Left renal cortex interstitium (tissue), 4 donors: ENCODE measurements at places on chromosomes 5 and 9.

GRCh38 chr5:86337667-86338460, 279.9 kb upstream of the COX7C start:
- no peak for DNase-seq

- DNase-seq = no peak
Measured at GRCh38 chr9:132012704-132013357, 66.8 kb downstream of the MED27 start.

DNA sequence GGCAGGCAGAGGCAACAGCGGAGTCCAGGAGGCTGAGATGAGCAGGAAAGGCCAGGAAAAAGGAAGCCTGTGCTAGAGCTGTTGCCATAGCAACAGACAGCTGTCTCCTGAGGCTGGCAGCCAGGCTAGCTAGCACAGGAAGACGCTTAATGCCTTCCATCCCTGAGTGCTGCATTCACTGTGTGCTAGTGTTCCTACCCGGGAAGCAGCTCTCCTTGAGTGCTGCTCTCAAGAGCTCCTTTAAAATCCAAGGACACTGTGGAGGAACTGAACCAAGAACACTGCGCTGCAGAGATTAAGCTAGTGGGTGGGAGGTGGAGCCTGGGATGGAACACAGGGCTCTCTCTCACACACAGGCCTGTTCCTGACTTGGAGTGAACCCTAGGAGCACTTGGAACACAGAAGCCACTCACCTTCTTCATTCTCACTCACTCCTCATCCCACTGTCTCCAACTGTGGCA, 53.5 kb upstream of the IL7R start:
- DNase-seq = no peak

- DNase-seq = no peak
Measured at GRCh38 chr5:144093868-144094267, 76.6 kb downstream of the YIPF5 start.

DNA sequence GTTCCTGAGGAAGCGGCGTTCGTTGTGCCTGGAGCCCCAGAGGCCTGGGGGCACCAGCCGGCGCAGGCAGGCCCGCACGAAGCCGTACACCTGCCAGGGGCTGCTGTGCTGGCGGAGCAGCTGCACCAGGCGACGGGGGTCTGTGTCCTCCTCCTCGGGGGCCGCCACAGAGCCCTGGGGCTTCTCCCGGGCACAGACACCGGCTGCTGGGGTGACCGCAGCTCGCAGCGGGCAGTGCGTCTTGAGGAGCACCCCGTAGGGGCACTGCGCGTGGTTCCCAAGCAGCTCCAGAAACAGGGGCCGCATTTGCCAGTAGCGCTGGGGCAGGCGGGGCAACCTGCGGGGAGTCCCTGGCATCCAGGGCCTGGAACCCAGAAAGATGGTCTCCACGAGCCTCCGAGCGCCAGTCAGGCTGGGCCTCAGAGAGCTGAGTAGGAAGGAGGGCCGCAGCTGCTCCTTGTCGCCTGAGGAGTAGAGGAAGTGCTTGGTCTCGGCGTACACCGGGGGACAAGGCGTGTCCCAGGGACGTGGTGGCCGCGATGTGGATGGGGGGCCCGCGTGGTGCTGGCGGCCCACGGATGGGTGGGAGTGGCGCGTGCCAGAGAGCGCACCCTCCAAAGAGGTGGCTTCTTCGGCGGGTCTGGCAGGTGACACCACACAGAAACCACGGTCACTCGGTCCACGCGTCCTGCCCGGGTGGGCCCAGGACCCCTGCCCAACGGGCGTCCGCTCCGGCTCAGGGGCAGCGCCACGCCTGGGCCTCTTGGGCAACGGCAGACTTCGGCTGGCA, 1.3 kb downstream of the TERT start:
- DNase-seq = no peak

DNA sequence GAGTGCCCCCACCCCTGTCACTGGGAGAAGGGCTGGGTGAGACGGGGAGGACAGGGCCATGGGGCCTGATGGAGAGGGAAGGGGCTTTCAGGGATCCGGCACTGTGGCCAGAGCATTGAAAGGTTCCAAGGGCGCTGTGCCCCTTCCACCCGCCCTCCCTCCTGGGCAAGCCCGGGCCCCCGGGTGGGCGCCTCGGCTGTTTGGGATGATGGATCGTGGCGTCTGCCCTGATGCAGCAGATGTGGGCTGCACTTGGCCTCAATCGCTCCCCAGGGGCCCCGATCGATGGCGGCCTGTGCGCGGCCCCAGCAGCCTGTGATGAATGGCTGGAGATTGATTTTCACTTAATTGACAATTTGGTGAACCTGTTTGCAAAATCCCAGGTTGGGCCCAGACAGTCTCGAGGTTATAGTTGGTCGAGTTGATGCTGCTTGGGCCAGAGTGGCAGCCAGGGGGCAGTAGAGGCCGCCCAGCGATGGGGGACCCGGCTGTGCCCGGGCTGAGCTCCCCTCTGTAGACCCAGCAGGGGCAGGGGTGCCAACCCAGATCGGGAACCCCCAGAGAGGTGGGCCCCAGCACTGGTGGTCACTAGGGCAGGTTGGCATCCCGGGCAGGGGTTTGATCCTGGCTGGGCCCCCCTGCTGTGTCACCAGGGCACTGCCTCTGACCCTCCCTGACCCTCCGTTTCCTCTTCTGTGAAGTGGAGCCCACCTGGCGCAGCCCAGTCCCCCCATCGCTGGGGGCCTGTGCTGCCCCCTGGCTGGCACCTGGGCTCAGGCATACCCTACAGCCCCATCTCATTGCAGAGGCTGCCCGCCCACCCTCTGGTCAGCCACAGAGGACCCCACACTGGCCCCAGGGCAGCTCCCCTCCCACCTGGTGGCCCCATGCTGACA, 34.7 kb downstream of the LHX3 start:
- DNase-seq = no peak

DNA sequence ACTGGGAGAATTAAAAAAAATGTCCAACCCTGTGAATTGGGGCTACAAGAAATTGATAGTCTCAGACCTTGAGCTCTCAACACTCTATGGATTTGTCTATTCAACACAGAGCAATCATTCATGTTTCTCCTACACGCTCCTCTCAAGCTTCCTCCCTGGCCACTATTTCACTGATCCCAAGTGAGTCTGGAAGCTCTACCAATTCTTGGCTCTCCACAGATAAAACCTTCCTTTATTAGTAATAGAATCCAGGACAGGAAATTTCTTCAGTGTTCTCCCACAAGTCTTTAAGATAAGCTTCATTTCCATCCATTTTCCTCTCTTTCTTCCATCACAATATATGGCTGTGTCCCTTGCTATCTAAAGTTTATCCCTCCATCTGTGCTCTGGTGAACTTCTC, 215.1 kb upstream of the PAPPA start:
- no peak for DNase-seq

- DNase-seq = no peak
Measured at GRCh38 chr9:112200711-112201110, 25.6 kb upstream of the SUSD1 start.

- no peak for DNase-seq
Measured at GRCh38 chr5:90353254-90353653, 56.3 kb downstream of the CETN3 start.

DNA sequence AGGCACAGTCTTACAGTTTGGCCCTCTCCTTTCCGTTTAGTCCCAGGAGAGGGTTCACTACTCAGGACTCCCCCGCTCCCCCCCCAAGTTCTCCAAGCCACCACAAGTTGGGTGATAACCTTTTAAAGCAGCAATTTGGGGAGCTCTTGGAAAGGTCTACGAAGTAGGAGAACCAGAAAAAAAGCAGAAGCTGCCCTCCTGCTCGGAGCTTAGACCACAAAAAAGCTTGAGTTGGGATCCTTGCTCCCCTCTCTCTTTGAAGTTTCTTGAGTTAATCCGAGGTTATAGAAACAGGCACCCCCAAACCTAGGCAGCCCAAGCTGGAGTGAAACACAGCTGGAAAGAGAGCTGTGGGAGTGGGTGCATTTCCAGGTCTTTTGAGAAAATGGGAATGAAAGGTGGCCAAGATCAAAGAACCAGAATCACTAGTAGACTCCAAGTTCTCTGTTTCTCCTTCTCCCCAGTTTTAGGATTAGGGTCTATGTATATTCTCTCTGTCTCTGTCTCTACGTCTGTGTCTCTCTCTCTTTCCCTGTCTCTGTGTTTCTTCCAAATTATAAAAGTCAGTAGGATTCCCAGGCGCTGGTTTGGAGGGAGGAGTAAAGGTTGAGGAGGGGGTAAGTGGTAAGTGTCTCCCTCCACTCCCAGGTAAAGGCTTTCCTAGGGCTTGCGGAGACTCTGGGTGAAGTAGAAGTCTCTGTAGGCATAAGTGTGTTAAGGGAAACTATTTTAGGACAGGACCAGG, 2.8 kb downstream of the LHX2 start:
- DNase-seq = no peak

GRCh38 chr5:141850786-141851185, 27.4 kb downstream of the PCDH1 start:
- no peak for DNase-seq

- DNase-seq = no peak
Measured at GRCh38 chr5:39891376-39891775, 466.6 kb upstream of the DAB2 start.

- no peak for DNase-seq
Measured at GRCh38 chr5:181035991-181036815, 3.9 kb upstream of the BTNL9 start.

GRCh38 chr5:107401470-107402122, 269.1 kb downstream of the EFNA5 start:
- no peak for DNase-seq

DNA sequence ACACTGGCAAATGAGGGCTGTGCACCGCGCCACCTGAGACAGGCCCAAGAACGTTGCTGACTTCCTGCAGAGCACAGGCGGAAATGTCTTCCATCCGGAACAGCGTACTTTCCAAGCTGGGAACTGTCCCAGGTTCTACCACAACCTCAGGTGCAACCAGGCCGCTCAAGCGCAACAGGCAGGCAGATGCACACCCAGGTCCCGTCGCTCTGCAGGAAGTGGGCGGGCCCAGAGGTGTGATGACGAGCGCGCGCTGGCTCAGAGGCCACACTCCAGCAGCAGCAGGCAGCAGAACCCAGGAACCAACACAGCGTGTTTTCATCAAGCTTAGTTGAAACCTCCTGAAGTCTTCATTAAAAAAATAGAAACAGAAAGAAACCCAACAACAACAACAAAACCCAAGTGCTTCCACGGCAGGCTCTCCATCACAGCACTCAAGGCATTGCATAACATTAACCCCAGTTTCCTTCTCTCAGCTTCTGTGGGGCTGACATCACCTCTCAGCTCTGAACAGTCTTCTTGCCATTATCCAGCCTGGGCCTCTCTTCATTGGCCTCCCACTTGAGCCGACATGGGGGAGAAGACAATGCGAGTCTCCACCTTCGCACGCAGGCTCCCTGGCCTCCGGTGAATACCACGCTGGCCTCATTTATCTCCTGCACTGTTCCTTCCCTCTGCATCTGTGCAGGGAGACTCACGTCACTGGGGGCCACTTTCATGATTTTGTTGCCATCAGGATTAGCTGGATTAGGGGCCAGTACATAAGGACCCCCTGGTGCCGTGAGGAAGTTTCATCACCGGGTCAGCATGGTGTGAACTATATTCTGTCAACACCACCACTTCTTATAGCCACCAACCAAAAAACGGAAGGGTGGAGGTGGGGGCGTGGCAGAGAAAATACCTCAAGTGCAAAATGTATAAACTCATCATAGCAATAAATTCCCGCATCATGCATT, 22.1 kb downstream of the PTCH1 start:
- DNase-seq = no peak

GRCh38 chr5:89307972-89308371, 425.0 kb upstream of the MEF2C start:
- no peak for DNase-seq

- no peak for DNase-seq
Measured at GRCh38 chr9:79788662-79789061, 216.9 kb downstream of the TLE4 start.

- DNase-seq = no peak
Measured at GRCh38 chr5:169591636-169592035, 8.1 kb downstream of the SPDL1 start.
